Stimulated activated CD8-positive, alpha-beta memory T cell treated with anti-CD3 and anti-CD28 coated beads, Interleukin-7, amount 100 ng/mL, for 24 hours (primary cell): ENCODE measurements at places on chromosomes 2 and 18.

GRCh38 chr18:47150824-47151366 is 595 bp upstream of the HDHD2 start:
- no peak for DNase-seq

- DNase-seq, result no peak
Measured at GRCh38 chr2:47300081-47300480, 102.9 kb upstream of the MSH2 start.

DNA sequence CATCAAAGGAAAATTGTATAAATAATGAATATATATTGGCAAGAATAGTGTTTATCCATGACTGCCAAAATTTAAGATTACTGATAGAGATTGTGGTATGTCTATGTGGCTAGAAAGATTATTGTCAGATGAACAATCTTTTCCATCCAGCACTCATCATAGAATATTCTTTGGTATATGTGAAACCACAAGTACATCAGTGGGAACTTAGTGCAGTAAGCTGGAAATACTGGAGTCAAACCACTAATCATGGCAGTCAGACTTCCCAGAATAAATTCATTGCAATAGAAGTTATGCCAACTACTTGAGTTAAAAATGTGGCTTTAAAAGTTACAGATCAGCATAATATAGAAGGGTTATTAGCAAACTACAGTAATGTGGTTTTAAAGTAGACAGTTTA is 310.3 kb downstream of the GULP1 start:
- DNase-seq, result no peak

DNA sequence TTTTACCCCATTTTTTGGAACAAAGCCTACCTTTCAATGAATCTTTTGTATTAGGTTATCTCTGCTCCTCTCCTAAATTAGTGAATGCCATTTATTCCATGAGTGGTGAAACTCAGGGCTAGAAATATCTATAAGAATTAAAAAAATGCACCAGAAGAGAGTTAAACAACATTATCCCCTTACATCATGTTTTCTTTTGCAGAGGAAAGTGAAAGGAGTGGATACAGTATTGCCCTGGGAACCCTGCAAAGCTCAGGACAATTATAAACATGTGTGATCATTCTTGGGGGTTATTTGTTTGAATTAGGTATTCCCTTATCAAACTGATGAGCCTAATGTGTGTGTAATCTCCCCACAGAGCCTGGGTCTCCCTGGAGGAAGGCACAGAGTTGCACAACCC is 559.2 kb downstream of the RNF144A start:
- DNase-seq, result no peak

- no peak for DNase-seq
Measured at GRCh38 chr2:8677646-8678592, 3.9 kb upstream of the ID2 start.

DNA sequence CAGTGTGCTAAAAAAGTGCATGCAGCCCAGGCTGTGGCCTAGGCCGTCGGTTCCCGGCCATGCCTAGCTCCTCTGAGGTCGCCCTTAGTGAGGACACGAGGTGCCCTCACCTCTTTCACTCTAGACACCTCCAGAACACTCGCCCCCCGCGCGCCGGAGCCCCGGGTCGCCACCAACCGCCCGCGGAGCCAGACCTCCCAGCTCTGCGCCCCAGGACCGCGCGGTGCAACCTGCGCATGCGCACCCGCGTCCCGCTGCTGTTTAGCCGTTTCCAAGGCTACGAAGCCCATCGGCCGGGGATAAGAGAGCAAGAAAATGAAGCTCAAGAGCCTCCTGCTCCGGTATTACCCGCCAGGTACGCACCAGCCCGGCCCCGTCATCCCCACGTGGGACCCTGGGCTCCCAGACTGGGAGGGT is at the start of gene DAW1:
DAW1 (plus strand) TSS at position 257 of the 417 bp plus-strand sequence; CDS start at position 316, 59 bp downstream.
- DNase-seq, result peak; percentile 10

DNA sequence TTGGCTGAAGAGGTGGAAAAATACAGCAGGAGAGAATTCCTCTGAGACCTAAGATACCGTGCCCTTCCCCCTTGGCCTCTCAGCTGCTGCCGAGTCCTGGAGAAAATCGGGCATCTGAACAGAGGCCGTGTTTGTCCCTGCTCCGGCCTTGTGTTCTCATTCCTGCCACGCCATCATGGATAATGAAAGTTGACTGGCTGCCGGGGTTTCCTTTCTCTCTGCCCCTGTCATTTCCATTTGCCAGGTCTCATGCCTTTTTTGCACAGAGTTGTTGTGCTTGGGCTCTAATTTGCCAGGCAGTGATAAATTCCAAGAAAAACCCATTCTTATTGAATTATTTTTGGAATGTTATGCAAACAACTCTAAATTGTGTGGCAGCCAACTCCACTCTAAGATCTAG is 496.9 kb upstream of the TNP1 start:
- no peak for DNase-seq

DNA sequence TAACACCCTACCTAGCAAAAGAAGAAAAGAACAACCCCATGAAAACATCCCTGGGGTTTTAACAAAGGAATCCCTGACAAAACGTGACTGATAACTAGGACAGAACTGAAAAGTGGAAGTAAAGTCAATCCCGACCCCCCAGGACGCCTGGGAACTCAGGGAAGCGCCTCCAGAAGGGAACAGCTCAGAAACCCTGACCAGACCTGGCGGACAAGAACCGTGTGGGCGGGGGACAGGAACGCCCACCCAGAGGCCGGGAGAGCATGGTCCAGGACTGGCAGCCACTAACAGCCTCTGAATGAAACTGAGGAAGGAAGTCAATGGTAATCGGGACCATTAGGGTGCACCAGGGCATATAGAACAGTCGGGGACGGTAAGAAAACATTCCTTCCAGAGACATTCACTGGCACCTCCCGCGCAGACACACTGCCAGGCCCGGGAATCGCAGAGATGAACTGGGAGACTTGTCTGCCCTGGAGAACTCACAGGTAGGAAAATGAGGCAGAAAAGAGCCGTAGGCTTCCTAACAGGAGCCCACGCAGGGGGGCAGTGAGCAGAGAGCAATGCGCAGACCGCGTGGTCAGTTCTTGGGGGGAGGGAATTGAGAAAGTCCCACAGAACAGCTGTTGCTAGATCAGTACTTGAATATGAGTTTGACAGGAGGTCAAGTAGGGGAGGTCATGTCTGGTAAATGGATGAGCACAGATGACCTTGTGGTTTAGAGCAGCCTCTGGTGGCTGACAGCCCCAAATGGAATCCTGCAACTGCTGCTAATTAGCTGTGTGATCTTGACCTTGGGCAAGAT is 1.3 kb upstream of the TBC1D8 start:
- no peak for DNase-seq

DNA sequence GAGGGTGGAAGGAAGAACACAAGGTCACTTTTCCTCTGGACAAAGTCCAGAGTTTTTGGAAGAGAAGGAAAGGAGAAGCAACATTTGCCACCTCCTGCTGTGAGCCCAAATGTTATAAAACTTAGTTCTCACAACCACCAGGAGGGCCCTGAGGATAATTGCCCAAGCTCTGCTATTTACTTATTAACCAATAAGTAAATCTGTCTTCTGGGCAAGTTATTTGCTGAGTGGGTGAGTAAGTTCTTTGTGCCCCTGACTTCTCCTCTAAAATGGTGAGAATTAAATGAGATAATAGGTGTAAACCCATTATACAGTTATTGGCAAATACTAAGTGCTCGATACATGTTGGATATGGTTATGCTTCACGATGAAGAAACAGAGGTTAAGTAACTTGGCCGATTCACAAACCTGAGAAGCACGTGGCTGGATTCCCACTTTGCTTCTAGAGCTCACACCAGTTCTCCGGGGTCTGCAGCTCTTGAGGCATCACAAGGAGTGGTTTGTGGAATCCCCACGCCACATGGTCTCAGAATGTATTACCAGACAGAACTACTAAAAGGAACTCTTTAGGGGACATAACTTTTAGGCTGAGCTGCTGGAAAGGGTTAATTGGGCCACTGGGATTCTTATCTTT is 164.1 kb downstream of the MYCN start:
- DNase-seq, result no peak

GRCh38 chr2:69046221-69046662 is 33.3 kb downstream of the ANTXR1 start:
- DNase-seq, result no peak

GRCh38 chr2:207419331-207419730 is 110.4 kb upstream of the CREB1 start:
- DNase-seq, result no peak

GRCh38 chr18:73954268-73954667 is 193.4 kb downstream of the FBXO15 start:
- DNase-seq, result no peak

DNA sequence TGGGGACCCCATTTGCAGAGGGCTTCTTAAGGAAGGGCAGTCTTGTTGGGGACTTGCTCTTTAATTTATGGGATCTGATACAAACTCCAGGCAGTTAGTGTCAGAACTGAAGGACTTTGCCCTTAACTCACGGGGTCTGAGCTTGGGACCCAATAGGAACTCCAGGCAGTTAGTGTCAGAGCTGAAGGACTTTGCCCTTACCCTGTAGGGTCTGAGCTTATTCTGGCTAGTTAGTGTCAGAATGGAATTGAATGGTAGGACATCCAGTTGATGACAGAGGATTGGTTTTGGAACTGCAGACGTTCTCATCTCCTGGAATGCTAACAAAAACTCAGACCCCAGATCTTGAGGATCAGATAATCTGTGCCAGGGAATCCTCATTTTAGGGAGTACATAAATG is 256.9 kb upstream of the COPS8 start:
- no peak for DNase-seq

DNA sequence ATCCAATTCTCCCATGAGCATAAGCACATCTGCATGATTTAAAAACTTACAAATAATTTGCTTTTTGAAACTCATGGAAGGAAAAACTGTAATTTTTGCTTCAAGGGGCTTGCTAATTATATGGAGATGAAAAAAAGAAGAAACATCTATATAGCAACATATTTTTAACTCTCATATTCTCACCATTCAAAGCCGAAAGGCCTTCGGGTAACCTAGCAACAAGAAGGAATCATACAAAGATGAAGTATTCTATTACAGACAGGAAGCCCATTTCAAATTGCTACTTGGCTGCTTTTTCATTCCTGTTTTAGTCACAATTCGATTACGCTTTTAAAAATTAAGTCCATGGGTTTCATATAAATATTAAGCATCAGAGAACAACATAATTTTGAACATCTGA is 39.2 kb upstream of the RNU4ATAC start:
- DNase-seq, result no peak

DNA sequence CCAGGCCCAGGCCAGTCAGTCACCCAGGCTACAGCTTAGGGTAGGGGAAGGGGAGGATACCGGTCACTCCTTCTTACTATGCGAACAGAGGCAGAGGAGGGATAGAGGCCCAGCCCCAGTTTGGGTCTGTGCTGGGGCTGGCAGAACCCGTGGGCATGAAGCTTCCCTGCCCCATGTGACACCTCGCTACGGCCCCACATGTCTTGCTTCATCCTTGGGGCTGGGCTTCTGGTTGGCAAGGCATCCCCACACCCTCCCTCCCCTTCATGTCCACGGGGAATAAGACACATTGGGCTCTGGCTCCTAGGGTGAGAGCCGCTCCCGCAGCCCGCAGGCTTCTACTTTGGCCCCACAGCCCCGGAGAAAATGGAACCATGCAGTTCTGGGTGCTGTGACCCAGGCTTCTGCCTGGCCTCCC is 32.4 kb downstream of the HS1BP3 start:
- DNase-seq, result no peak

DNA sequence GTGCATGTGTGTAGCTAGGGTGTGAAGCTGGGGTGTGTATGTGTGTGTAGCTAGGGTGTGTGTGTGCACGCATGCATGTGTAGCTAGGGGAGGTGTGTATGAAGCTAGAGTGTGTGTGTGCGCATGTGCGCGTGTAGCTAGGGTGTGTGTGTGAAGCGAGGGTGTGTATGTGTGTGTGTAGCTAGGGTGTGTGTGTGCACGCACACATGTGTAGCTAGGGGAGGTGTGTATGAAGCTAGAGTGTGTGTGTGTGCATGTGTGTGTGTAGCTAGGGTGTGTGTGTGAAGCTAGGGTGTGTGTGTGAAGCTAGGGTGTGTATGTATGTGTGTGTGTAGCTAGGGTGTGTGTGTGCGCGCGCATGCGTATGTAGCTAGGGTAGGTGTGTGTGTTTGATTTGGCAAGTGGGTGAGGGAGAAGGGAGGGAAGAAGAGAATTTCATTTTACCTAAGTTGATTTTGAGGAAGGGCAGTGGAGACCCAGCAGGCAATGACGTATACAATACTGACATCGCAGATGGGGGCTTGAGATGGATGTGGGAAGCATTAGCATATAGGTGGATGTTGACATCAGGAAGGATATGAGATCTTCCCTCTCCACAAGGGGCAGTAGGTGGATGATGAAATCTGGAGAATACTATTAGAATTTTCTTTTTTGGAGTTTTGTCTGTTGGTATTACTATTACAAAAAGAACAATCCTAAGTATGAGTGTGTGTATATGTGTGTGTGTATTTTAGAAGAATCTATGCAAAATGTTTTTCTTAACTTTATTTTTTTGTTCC is 70.7 kb downstream of the PRELID3A start:
- no peak for DNase-seq

DNA sequence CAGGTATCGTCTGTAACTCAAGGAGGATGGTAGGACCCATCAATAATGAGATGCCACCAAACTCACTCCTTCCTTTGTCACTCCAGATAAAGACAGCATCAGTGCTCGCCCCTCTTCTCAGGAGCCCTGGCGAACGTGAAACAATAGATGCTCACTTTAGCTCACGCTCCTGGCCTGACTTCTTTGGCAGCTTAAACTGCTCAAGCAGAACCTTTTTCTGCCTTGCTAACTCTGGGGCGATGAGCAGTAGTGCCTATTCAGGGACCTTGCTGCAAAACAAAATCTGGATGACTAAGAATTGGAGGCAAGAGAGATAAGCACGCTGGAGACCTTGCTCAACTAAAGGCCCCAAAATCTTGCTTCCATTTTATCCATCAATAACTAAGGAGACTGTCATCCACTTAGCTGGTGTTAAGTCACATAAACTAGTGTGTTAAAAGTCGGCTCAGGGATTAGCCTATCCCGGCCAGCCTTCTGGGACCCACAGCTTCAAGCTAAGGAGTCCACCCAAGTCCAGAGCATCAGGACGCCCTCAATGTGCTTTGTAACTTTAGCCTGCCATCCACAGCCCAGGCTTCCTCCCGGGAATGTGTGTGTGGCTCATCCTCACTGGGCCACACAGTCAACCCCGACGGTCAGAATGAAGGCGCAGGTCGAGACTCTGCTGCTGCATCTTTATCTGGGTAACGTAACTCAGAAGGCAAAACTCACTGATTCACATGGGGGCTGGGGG is 38.9 kb downstream of the ZNF516 start:
- no peak for DNase-seq
